ENCODE measurements at places on chromosomes 2 and 18.

GRCh38 chr18:58416014-58416703 lies 212.7 kb downstream of the ALPK2 start:
- ATAC-seq = no peak

DNA sequence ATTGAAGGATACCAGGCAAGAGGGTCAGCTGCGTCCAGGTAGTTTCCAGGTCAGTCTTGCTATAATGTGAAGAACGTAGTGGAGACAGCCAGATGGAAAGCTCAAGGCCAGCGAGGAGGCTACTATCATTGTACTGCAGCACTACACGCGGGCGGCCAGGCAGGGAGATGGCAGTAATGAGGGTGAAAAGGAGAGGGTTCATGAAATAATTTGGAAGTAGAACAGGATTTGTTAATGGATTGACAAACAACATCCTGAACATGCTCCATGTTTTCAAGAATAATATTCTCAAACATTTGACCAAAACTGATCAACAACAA lies 17.1 kb downstream of the SPIRE1 start:
- ATAC-seq = no peak

- peak; percentile 74 for ATAC-seq
Measured at GRCh38 chr2:109604597-109604996, 9.2 kb downstream of the SEPTIN10 start.

GRCh38 chr2:128195435-128195984 lies 104.5 kb downstream of the UGGT1 start:
- no peak for ATAC-seq

DNA sequence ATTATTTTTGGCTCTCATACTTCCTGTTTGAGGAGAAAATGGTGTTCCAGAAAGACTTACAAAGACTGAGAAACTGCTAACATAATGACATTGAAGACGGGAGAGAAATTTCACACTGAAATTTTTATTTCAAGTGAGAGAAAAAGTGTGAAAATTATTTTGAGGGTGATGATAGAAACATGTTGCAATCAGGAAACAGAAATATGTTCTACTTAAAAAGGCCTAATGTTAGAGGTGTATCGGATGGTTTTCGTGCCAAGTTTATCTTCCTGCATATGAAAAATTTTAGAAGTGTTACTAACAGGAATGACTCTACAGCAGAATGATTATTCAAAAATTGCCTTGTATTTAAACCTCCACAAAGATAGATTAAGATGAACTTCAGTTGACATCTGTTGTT lies 50.5 kb downstream of the KCNE4 start:
- ATAC-seq = no peak

DNA sequence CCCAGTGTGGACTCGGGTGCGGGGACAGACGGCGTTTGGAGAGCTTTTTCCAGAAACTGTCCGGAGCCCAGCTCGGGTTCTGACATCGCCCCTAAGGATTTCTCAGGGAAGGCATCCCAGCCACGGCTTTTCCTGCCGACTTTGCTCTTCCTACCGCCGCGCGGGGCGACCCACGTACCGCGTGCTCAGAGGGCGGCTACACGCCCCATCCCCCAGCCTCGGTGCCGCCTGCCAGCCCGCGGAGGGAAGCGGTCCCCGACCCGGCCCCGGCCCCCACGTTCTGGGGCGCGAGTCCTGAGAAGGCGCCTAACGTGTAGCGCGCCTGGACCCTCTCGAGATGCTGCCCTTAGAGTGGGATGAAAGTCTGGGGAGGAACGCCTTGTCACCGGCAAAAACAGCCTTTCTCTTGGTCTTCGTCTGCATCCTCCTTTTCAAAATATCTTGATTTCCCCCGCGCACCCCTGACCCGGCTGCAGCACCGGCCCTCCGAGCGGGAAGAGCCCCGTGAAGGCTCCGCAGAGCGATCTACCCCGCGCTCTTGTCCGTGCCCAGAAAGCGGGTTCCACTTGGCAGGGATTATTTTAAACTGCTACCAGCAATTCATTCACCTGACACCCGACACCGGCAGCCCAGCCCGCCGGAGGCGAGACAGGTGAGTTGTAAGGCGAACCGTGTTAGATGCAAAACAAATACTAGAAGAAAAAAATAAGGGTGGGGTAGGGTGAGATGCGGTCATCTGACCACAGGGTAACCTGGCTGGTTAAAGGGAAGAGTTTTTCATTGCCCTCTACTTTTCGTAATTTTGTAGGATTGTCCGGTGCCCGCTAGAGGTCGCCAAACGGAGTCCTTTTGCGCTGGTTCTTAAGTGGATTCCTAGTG lies 812 bp upstream of the KCNG3 start:
- ATAC-seq = peak; percentile 72

GRCh38 chr2:72325592-72326422 lies 178.1 kb upstream of the CYP26B1 start:
- ATAC-seq = no peak

DNA sequence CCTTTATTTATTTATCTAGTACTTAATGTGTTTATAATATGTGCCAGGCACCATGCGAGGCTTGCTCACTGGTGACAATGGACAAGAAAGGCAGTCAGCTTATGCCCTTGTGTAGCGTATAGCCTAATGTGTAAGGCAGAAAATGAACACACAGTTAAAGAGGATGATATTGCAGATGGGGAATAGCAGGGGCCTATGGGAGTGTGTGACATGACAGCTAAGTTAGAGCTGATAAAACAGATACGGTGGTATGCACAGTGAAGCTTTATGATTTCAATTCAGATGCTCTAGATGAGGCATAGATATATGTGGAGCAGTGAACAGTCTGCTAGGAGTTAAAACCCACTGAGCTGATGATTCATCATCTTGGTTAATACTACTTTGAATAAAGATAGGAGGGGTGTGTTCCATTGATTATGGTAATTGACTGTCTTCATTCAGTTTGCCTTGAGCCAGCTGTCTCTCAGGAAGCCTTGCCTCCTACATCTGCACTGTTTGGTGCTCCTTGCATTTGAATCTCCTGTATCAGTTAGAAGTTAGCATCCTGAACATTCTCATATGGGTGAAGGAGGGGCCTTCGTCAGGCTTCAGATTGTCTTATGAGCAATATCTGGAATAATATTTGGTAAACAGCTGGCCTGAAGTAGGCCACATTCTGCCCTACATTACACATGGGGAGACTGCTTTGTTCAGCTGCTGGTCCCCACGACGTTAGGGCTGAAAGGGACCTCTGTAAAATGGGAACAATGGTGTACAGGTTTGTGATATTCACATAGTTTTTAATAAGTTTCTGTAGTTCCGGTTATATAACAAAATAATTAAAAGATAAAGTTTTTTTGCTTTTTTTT lies 13.2 kb downstream of the MAP4K4 start:
- ATAC-seq = peak; percentile 86

- ATAC-seq = peak; percentile 27
Measured at GRCh38 chr2:240921311-240921994, 15.3 kb downstream of the CROCC2 start.

DNA sequence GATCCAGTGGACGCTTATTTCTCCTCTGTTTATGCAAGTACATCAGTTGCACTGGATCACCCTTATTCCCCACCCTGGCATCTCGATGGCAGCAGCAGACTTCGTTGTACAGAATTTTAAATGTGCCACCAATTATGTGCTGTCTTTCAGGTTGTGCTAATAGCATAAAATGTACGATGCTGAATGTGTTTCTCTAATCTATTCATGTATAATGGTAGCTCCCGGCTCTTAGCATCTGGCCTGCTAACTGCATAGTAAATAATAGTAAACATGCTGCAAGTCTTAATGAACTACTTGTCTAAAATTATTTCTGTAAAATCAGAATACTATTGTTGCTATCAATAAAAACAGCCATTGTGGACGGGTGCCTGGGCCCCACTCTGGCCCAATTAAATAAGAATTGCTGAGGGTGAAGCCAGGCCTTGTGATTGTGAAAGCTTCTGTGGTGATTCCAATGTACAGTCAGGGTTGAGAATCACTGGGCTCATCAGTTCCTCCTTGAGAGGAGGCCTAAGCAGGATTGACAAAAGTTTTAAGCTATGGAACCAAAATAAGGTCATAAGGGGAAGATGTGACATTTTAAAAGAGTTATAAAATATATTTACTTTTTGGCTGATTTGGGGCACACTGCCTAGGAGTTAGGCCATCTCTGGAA lies 14.4 kb upstream of the MYO3B start:
- ATAC-seq = no peak

GRCh38 chr2:89833116-89833779 lies 1141.8 kb downstream of the RPIA start:
- peak; percentile 51 for ATAC-seq

DNA sequence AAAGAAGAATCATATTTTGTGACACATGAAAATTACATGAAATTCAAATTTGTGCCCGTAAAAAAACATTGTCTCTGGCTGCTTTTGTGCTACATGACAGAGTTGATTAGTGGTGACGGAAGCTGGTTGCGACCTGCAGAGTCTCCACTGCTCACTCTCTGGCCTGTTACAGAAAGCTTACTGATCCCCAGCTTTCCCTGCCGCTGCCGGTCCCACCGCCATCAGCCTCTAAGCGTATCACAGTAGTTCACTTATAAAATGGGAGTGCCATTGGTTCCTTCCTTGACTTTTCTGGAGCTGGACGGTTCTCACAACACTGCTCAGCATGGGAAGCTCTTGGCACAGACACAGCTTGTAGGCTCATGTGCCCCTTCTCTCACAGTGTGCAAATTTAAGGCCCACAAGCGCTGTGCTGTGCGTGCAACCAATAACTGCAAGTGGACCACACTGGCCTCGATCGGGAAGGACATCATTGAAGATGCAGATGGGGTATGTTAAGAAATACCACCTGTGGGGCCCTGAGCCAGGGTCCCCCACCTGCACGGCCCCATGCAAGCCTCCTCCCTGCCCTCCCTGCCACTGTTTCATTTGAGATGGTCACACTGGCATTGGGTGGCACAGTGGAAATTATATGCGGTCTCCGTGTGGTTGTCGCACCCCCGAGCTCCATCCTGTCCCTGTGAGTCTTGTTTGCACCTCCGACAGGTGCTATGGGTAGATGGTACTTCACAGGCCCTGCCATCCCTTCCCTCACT lies 81.3 kb downstream of the DGKD start:
- no peak for ATAC-seq

DNA sequence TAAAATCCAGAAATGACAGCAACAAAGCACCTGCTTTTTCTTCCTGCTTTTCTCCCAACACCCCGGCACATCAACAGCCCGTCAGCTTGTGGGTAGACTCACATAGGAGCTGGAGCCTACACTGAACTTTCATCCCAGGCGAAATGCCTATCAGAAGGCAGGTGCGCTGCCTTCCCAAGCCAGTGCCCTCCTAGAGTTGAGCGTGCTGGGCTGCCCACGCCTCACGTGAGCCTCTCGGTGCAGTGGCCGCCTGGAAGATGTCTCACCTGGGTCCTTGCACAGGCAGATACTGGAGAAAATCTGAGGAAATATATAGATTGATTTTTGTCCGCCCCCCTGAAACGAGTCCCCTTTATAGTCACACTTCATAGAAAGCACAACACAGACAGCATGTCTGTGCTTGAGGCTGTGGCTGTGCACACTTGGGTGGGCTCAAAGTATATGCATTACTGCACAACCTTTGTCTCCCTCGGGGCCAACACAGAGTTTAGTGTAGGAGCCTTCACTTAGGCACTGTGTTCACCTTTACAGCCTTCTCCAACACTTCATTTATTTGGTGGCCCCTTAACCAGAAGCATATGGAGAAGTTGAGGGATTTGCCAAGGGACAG lies 112.5 kb downstream of the SMAD7 start:
- ATAC-seq = no peak

- no peak for ATAC-seq
Measured at GRCh38 chr18:49494660-49495059, 7.6 kb upstream of the C18orf32 start.

- no peak for ATAC-seq
Measured at GRCh38 chr2:121066526-121066925, 218.5 kb downstream of the TFCP2L1 start.

DNA sequence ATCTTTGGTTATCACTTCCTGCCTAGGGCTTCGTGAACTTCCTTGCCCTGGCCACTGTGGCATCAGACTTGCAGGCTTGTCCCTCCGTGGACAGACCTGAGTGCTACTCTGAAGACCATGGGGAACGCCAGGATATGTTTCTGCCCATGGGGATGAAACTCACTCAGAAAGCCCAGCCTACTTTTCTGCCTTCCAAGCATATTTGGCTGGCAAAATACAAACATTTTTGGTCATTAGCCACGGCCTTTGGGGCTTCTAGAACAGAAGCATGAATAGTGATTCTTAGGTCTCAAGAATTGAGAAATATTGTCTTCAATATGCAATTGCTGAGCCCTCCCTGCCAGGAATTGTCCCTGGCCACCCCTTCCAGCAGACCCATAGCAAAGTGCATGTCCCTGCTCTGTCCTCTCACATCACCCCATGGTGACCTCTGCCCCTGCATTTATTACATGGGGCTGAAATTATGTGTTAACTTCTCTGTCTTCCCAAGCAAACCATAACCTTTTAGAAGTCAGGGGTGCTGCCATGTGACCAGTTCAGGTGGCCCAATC lies 152.4 kb downstream of the OSR1 start:
- ATAC-seq = no peak

DNA sequence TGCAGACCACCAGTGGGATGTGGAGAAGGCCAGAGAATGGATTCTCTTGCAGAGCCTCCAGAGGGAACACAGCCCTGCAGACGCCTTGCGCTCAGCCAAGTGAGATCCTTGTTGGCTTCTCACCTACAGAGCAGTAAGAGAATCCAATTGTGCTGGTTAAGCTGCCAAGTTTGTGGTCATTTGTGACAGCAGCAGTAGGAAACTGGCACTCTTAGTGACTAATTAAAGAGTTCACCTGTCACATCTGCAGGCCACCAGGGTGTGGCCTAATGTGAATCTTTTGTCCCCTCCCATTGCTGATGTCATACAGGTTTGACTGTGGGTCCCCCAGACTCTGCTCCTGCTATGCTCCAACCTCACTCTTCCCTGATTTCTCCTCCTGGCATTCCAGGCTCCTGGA lies 235.9 kb downstream of the TFCP2L1 start:
- no peak for ATAC-seq

DNA sequence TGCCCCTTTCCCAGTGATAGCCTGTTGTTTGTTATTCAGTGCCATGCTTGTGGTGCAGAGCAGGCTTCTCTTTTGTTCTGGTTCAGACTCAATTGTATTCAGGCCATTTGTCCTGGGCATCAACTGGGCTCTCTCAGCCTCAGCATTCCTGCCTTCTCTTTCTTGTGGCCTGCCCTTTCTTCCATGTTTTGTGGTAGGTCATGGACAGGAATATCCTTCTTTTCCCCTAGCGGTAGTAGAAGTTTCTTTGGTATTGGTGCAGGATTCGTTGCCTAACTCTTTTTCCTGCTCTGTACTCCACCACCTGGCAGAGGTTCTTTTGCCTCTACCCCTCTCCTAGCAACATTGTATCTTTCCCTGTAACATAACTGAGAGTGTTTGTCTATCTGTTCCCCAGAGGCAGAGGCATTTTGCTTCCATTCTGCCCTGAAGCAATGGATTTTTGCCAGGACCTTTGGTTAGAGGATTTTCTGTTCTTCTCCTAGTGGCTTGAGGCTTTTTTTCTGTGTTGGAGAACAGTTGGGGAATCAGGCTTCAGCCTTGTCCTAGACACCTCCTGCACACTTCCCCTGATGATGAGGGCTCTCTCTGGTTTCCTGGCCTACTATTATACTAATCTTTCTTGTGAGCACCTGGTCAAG lies 68.5 kb downstream of the NCOA1 start:
- ATAC-seq = no peak
